ENCODE measurements at places on chromosomes 5 and 9.
A peak's percentile ranks its signal among the peaks of the same experiment; 100 is the strongest.

- peak; percentile 88 for DNase-seq
These were observed 4.3 kb downstream of the LCP2 start for GRCh38 chr5:170293273-170293672.

- peak; percentile 33 for DNase-seq
These were observed 2.6 kb downstream of the NKD2 start for GRCh38 chr5:1011226-1011631.

GRCh38 chr5:160287378-160288051, 24.8 kb downstream of the CCNJL start:
- no peak for DNase-seq

DNA sequence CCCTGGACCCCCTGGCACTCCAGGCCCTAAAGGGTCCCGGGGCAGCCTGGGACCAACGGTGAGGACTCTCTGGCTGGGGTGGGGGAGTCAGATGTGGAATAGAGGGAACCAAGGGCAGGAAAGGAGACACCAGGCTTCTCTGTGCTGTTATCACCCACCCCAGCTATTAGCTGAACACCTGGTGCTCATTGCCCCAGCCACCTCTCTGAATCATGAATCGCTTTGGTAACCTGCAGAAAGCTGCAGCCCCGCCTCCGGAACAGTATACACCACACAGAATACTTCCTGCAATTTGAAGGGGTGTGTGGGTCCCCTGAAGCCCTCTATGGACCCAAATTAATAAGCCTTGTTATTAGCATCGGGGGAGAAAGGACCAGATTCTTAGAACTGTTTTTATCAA, 40.4 kb upstream of the ORM1 start:
- DNase-seq = no peak

DNA sequence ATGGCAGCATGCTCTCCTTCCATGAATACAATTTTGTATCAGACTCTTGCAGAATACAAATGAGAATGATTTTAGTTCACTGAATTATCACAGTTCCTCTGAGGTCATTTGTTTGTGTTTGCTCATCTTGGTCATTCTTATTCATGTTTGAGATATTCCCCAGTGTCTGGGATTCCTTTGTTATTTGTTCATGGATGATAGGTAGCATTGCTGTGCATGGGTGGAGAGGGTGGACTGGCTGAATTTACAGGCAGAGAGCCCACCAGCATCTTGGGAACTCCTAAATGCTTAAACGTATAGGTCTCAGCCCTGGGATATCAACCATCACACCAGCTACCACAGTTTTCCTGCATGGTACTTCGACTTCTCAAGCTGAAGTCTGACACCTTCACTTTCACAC, 459.8 kb downstream of the CCDC171 start:
- DNase-seq = no peak

DNA sequence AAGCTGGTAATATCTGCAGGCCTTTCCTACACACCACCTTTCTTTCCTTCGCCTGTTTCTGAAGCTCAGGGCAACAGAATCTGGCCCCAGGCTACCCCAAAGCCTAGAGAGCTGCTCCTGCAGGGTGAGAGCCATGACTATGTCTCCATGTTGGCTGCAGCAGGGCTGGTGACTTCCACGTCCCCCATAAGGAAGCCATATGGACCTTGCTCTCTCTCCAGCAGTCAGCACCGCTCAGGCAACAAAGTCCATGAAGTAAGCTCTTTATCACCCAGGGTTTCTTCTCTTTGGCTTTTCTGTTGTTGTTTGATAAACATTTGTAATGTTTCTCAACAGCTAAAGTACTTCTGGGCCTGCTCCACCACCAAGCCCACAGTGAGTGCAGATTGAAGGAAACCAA, 125.2 kb downstream of the SLIT3 start:
- DNase-seq = no peak

DNA sequence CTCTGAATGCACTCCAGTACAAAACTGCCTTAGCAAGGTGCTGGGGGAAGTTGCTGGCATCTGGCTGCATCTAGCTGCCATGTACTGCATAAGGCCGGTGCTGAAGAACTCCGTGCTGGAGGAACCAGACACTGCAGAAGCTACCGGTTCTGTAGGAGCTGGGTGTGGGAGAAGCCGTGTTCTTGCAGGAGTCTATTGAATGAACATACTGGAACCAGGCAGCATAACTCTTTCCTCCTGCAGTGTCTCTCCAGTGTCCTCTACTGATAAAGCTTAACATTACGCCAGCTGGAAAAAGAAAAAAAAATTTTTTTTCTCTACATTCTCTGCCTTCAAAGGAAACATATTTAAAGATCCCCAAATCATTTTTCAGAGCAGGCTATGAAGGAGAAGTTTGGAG, 38.5 kb downstream of the VPS13A start:
- no peak for DNase-seq

Data from CD4-positive, alpha-beta T cell treated with Interleukin-4 for 1 hour (primary cell).